ENCODE measurements at places on chromosomes 7 and 10. TPM values are rescaled to one million over a fixed set of nuclear protein-coding genes. Genes with fewer than 3 reads are reported as not detected.

DNA sequence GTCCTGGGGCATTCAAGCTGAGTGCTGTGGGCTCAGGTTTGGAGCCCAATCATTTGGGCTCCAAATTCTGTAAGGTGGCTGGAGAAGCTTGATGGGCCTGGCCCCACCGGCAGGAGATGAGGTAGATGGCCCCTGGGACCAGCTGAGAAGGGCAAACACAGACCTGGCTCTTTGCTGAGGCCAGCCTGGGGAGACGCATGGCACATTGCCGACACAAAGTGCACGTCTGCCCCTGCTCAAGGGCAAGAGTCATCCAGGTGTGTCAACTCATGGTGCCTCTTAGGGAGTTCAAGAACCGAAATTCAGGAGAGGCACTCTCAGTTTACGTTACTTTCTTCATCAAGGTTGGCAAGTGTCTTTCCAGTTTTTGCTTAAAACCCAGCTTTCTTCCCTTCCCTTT, 227.5 kb downstream of the LRMDA start:
- DNase-seq: no peak

- no peak for DNase-seq
Observed at GRCh38 chr10:101651336-101651735, 43.6 kb downstream of the FBXW4 start.

DNA sequence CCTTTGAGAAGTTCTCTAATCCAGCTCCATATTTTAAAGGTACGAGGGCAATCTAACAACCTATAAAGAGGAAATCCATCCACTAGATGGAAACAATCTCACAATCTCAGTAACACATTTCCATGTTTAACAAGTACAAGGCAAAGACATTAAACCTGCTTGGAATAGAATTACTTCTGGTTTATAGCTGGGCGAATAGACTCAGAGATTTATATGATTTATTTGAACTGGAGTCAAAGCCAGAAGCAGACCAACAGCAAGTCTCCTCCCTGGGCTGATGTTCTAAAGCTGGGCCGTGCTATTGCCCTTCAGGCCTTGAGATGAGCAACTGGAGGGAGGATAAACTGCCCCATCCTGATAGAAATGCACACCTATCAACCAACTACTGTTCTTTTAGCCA, 25.3 kb downstream of the SLC26A3 start:
- no peak for DNase-seq

DNA sequence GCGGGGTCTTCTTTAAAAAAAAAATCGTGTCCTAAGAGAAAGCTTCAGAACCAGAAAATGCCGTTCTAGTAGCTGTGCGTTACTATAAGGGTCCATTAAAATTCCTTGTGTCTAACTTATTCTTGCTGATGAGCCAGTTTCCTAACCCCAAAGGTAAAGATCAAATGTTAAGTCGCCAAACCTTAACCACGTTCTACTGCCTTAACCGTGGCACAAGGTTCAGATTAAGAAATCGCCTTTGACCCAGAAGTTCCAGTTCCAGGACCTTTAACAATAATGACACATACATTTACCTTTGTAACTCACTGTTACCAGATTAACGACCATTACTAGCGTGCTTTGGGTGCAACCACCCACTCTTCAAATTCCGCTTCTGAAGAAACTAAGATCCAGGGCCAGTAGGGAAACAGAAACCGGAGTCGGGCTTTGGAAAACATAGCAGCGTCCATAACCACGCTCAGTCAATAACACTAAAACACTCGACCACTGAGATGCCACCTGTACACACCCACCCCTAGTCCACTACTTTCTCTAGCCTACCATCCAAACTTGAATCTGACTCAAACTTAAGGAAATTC, 620 bp downstream of the BET1 start:
- DNase-seq: no peak

- DNase-seq: no peak
Observed at GRCh38 chr7:30180718-30181117, 45.9 kb downstream of the MTURN start.

- no peak for DNase-seq
Observed at GRCh38 chr7:153381275-153382040, 621.9 kb downstream of the ACTR3B start.

DNA sequence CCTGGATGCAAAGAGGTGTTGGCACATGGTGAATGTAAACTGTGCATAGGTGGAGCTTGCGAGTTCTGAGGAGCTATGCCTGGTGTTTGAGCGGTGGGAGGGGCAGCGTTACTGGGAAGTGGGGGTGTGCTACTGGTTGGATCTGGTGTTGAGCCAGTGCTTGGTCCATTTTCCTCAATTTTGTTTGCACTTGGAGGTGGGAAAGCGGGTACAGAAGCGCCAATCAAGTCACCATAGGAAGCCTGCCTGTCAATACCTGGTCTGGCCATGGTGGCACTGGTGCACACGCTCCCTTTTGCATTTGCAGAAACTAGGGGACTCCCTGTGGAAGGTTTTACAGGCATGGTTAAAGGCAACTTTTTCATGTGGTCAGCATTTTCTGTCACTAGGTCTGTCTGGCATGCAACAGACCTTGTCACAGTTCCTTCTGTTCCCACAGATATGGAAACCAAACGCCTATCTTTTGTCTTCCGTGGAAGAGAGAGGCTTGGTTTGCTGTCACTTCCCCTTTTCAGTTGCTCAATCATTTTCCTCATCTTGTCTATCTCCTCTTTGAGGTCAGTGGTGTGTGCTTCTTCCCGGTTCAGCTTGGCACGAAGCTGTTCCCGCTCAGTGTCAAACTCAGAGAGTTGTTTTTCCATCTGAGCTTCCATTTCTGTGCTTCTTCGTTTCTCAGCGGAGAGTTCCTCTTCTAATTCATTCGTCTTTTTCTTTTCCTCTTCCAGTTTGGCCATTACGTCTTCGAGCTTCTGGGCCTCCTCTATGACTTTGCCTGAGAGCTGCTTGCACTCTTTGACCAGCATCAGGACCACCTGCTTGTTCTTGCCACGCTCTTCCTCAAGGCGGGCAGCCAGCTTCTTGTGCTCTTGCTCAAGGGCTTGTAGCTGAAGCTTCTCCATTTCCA, 81.1 kb downstream of the CTTNBP2 start:
- no peak for DNase-seq

GRCh38 chr7:47725031-47725780, 143.3 kb upstream of the TNS3 start:
- peak; percentile 24 for DNase-seq

DNA sequence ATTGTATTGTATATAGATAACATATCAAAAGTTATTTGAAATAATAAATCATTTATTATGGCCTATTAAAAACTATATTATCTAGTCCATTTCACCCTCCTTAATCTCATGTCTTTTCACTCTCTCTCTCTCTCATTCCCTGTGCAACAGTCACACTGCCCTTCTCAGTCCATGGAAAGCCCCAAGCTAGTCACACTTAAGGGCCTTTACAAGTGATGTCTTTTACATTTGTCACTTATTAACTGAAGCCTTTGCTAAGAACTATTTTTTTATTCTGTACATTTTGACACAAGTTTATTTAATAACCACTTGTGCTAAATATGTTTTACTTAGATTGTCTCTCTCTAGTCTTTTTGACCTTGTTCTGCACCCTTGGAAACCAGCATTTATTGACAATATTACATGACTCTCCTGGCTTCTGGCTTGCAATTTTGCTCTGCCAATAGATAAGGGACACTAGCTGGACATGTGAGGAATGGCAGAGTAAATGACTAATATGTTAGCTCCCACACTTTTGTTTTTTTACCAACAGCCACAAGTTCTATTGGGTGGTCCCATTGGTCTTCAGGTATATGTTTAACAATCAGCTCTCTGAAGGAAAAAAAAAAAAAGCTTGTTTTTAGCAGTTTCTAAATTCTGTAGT, 706.8 kb upstream of the POT1 start:
- DNase-seq: no peak

DNA sequence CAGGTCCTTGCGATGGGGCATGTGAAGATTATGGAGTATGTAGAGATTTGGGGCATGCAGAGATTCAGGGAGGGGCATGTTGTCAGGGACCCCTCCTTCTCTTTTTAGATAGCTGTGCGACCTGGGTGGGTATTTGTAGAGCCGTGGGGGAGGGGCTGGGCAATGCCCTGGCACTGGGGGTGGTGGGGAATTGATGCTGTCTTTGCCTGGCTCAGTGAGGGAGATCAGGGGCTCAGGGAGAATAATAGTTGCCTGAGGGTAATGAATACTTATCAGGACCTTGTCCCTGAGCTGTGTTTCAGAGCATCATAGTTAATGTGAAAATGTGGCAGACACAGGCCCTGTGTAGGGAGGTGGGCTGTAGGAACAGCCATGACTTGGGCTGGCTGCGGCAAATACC, 3.5 kb downstream of the RAMP3 start:
- DNase-seq: no peak

GRCh38 chr7:39631736-39632308, 8.4 kb downstream of the RALA start:
- no peak for DNase-seq

- no peak for DNase-seq
Observed at GRCh38 chr7:120949393-120949911, 1.1 kb upstream of the ING3 start.

DNA sequence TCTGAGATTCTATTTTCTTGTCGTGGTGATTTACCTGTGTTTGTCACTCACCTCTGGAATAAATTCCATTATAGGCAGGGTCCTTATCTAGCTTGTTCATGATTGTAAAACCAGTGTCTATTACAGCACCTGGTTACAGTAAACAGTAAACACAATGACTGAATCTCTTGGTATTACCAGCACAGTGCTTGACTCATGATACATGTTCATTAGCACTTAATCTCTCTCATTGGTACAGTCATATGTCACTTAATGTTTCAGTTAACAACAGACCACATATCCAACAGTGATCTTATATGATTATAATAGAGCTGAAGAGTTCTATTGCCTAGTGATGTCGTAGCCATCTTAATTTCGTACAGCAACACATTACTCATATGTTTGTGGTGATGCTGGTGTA, 1.6 kb upstream of the TASOR2 start:
- DNase-seq: no peak

- DNase-seq: no peak
Observed at GRCh38 chr10:62085404-62085803, 183.2 kb downstream of the RTKN2 start.

- no peak for DNase-seq
Observed at GRCh38 chr7:116447436-116447835, 52.1 kb upstream of the CAV2 start.

GRCh38 chr7:140213684-140214074, 36.9 kb upstream of the KDM7A start:
- no peak for DNase-seq

GRCh38 chr7:74176555-74176954, 2.4 kb downstream of the EIF4H start:
- DNase-seq: no peak

- peak; percentile 81 for DNase-seq
Observed at GRCh38 chr10:6020826-6021225, 41.3 kb downstream of the IL2RA start.

DNA sequence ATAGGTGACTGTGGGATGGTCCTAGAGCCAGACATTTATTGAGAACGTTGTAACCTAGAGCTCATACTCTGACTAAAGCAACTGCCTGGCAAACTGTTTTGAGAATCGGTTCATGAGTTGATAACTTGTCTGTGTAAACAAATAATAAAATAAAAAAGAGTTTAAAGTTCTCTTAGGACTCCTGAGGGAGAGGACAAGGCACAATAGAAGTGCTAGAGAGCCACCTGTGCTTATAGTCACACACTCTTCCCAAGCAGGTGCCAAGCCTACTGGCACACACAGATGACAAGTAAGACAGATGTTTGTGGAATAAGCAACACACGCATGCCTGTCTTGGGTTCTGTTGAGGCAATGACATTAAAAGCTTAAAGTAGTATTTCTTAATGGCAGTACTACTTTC, 7.9 kb downstream of the EDRF1 start:
- DNase-seq: no peak

DNA sequence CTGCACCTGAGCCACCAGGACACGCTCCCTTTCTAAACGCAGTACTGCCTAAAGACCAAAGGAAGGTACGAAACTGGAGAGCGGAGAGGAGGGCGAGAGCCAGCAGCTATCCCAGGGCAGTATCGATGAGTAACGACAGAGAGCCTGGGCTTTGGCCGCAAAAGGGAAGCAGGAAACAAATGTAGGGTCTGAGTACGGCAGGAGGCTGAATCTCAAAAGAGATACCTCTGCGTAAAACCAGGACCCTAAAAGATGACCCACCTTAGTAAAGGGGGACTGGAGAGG, 20.4 kb downstream of the PARP12 start:
- no peak for DNase-seq

DNA sequence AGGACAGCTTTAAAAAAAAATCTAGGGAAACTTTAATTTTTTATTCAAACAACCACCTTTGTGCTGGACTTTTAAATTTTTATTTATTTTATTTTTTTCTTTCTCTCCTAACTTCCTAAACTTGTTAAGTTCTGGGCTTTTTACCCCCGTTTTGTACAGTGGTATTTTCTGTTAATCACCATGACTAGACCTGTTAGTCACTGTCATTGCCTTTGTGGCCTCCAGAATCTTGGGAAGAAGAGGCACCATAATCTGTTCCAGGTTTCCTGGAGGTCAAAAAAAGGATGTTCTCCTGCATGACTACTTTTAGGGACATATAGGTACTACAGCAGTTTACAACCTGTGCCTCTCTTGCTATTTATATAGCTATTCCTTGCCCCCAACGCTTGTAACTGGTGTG, 31.1 kb upstream of the DDX50 start:
- DNase-seq: no peak

- DNase-seq: peak; percentile 81
Observed at GRCh38 chr10:649798-650440, 39.5 kb downstream of the DIP2C start.

DNA sequence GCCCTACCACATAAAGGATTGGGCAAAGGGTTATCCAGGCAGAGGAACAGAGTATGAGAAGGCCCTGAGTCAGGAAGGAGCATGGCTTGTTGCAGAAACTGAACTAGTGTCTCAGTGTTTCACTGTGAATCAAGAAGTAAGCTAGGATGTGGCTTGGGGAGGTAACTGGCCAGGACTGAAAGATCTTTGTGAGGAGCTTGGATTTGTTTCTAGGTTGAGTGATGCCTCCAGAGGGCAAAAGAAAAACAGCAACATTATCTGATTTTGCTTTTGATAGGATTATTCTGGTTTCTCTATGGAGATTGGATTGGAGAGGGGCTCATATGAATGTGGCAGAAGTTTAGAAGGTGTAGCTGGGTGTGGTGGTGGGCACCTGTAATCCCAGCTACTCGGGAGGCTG, 137.9 kb upstream of the HDAC9 start:
- no peak for DNase-seq

The AQP1 gene
- total RNA-seq: 140 TPM

The ATOH7 gene
- total RNA-seq: not detected

The SMO gene
- 6.9 TPM for total RNA-seq

The GPR37 gene
- total RNA-seq: not detected

The FOXI2 gene
- not detected for total RNA-seq

The C10orf143 gene
- 3.7 TPM for total RNA-seq

The TLL2 gene
- total RNA-seq: not detected

The GNGT1 gene
- total RNA-seq: not detected

The HSPA14 gene
- 12.1 TPM for total RNA-seq

The GPR26 gene
- not detected for total RNA-seq

The NPTX2 gene
- total RNA-seq: 23.8 TPM

The SLC13A1 gene
- not detected for total RNA-seq

The ACSM6 gene
- total RNA-seq: not detected

The TUBAL3 gene
- not detected for total RNA-seq

The PYROXD2 gene
- total RNA-seq: 22.4 TPM

The RADIL gene
- 6.1 TPM for total RNA-seq

Measured in mesenteric fat pad (tissue), 1 donor.